ENCODE measurements at places on chromosomes 12 and 14.

GRCh38 chr12:52191841-52192791 is at the start of gene KRT80:
TSS of gene KRT80 (minus strand) at chr12:52192014. CDS start at chr12:52191902, 112 bp downstream.
- DNase-seq: peak; percentile 85

DNA sequence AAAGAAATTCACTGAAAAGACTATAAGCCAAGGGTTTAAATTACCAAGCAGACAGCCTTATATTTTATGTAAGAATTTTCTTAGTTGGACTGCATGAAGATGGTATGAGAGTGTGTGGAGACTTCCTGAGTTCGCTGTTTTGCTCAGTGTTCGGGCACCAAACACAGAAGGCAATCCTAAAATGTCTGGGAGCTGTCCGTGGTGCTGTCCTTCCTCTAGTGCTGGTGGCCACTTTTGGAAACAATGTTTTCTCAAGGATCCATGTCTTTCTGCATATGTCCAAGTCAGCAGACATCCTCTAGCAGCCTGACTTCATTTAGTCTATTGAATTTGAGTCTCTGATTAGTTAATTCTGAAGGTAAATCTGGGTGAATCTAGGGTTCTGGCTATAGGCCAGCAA is 135.8 kb downstream of the SLC8A3 start:
- DNase-seq: peak; percentile 36

GRCh38 chr14:100786576-100787219 is 39.2 kb upstream of the MEG3 start:
- DNase-seq: no peak

GRCh38 chr14:65922142-65922541 is 509.6 kb downstream of the FUT8 start:
- DNase-seq: no peak

DNA sequence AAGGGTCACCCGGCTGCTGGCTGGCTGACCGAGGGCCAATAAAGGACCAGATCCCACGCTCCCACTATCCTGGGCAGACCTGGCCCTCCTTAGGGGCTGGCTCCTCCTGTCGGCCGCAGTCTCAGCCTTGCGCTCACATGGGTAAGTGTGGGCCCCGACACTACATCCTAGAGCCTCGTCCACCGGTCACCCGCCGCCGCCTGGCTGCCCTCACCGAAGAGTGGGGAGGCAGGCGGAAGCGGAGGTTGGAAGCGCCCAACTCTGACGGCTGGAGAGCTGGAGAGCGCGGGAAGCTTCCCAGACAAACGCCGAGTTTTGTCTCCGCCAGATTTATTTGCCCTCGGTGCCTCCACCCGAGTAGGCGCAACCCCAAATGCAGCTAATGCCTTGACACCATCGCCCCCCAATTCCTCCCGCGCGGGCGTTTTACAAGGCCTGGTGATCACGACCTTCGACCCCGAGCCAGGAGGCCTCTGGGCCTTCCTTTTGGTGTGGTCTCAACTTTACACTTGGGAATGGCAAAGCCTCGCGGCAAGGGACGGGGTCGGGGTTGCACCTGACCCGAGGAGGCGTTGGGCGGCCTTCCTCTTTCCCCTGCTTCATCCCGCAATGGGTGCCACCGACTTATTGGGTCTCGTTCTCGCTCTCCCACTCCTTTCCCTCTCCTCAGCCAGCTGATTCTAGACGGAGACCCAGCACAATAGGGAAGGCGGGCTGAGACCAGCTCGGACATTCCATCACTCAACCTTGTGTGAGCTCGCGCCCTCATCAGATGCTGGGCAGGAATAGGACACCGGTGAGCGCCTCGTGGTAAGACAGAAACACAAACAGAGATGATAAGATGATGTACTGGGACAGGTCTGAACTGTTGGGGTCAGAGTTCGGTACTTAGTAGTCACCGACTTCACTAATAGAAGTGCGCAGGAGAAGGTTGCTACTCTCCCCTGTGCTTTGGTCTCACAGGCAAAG is 78.3 kb upstream of the ANO4 start:
- no peak for DNase-seq

GRCh38 chr14:57479197-57479596 is 14.5 kb downstream of the CCDC198 start:
- DNase-seq: no peak

- no peak for DNase-seq
Measured at GRCh38 chr12:123139926-123140675, 10.8 kb downstream of the PITPNM2 start.

DNA sequence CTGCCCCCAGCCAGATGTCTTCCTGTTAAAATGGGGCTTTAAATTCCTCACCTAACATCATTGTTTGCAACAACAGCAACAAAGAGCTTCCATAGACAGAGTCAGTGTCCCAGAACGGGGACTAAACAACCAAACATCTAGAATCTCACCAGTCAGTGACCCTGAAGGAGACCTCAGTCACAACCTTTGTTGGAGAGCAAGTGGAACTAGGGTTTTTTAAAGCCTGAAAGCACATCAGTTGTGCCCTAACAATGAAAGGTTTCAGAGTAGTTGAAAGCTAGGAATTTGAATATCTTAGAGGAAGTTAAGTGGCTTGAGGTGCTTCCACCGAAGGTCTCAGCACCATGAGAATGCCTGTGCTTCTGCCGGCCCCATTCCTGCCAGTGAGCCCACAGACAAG is 5.0 kb upstream of the ALDH2 start:
- DNase-seq: no peak

DNA sequence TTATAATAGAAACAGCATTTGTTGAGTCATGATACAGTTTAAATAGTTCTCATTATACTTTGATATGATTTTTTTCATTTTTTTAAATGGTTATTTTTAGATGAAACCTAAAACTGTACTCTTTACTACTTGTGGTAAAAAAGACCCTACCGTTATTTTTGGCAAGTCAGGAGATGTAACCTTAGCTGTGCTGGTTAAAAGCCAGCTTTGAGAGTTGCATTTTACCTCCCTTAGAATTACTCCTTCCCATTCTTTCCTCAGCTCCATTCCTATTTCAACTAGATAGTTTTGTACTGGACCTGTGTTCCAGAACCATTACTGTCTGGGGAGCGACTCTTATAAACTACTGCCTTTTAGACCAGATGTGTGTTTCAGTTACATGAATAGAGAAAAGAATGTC is 92.0 kb downstream of the RAD51B start:
- no peak for DNase-seq

Measured in hematopoietic multipotent progenitor cell treated with erythropoietin and hydrocortisone succinate and interleukin-3 and kit ligand, for 8 days (in vitro differentiated cells).